Hindlimb muscle (tissue), 1 donor: ENCODE measurements at places on chromosomes 4 and X. TPM values are rescaled to one million over a fixed set of nuclear protein-coding genes. Genes with fewer than 3 reads are reported as not detected.

GRCh38 chrX:64379924-64380323 lies 15.3 kb downstream of the MTMR8 start:
- DNase-seq = no peak

DNA sequence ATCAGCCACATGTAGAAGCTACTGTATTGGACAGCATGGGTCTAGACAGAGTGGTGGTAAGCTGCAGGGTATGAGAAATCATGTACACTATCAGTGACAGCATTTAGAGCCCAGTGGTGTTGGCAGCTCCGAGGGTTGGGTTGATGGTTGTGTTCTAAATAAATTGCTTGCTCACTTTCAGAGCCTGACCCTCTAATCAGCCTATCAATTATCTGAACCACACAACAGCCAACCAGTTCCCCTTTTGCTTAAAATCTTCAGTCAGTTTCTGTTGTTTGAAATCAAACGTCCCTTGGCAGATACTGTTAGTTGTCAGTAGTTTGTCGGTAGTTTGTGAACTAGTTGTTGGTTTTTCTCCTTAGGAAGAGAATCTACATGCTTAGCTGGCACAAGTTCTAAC lies 99.8 kb upstream of the RAI2 start:
- no peak for DNase-seq

DNA sequence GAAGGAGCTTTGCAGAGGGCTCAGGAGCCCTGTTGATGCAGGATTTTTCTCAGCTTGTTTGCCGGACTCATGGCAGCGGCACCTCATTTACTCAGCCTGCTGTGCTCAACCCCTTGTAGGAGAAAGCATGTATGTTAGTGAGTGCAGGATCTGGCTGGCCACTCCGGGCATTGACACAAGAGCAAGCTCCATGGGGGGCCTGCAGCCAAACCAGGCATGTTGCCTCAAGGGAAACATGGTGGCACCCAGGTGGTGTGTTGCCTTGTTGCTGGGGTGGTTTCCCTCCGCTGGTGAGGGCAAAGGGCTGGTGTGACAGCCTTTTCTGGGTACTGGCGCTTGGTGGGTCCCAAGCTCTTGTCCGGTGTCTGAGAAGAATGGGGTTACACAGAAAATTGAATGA lies 189.3 kb upstream of the ANXA3 start:
- no peak for DNase-seq

DNA sequence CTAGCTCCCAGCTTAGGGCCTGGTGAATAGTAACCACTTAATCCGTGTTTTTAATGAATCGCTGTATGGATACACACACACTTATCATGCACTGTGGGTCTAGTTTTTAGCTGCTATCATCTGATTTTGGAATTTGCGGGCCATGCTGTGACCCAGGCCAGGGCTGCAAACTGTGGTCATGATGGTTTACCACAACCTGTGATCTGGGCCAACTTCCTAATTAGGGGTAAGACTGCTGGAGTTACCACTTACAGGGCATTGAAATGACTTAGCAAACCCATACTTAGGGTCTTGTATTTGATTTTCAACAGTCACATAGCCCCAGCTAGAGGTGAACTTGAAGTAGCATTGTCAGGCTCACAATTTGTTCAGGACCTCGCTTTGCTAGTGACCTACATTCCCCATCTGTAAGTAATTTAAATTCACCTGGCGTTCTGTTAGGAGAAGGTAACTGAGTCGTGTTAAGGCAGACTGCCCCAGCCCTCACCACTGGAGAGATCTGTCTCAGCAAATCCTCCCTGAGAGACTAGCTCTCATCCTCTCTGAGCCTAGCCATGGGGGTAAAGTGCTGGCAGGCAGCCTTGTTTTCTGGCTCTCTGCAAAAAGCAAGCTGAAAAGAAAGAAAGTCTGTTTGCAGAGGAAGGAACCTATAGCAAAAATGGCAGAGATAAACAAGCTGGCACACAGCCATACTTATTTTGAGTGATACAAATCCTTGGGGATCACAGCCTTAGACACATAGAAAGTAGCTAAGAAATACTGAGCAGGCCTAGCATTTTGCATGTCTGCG lies 33.8 kb upstream of the EGFL6 start:
- DNase-seq = peak; percentile 21

- DNase-seq = no peak
These were observed 88.0 kb upstream of the XAGE2 start for GRCh38 chrX:52280812-52281211.

The SPRY1 gene
- 184 TPM for polyA plus RNA-seq

DNA sequence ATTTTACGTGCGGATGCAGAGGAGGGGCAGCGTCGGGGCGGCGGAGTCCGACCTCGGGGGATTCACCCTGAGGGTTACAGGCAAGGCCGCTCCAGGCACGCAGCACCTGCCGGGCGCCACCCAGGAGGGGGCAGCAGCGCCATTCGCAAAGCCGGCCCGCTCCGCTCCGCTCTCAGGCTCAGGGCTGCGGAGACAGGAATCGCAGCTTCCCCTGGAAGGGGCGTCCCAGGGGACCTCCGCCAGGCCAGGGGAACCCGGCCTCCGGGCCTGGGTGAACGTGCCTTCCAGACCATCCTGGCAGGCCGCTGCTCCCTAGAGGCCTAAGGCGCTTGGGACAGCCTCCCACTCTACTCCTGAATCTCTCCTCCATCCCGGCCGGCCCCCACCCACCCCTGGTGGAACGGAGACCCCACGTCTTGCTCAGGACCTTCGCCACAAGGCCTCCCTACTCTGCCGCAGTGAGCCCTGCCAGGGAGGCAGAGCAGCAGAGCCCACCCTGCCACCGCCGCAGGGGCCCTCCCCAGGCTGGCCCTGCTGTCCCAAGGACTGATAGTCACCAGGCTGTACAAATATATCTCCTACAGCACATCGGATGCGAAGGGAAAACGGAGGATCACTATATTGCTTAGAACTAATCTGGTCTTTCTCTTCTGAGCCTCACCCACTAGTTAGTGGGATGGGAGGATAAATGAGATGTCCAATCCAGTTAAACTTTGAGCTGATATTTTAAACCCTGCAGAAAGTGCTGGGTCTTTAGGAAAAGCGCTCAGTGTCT lies 115.0 kb downstream of the SMIM20 start:
- peak; percentile 88 for DNase-seq

- no peak for DNase-seq
These were observed 64.0 kb downstream of the PTTG2 start for GRCh38 chr4:38024206-38024509.

The GK2 gene
- polyA plus RNA-seq = not detected

The TLR7 gene
- polyA plus RNA-seq = 1.9 TPM

- no peak for DNase-seq
These were observed 114.1 kb upstream of the HHIP start for GRCh38 chr4:144531841-144532240.

- no peak for DNase-seq
These were observed 94.9 kb upstream of the DDIT4L start for GRCh38 chr4:100285121-100285520.

DNA sequence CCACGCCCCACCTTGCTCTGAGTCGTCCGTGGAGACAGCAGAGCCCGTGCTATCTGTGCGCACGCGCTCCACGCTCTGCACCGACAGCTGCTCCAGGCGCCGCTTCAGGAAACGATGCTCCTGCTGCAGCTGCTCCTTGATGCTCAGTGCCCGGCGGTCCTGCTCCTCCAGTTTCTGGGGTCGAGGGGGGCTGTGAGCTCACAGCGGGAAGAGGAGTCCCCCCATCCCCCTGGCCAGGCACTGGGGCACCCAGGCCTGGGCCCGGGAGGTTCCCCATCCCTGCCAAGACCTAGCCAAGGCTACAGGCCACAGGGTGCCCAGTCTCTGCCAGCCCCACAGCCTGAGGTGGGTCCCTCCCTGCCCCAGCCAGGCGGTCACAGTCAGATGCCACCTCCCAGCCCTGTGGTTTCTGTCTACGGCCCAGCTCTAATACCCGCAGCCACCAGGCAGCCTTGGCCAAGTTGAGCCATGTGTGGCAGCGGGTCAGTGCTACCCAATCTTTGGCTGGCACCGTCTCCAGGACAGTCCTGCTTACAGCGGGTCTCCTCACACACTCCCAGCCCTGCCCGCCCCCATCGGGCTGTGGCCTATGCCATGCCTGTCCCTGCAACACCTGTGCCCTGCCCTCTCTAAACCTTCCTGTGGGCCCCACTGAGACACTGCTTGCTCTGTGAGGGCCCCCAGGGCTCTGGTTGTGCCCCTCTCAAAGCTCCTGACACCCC lies 9.3 kb upstream of the HAUS3 start:
- DNase-seq = no peak

The ADH1C gene
- 7.0 TPM for polyA plus RNA-seq
